Glomerular endothelial cell (primary cell): ENCODE measurements at places on chromosomes 5 and 9.
A peak's percentile ranks its signal among the peaks of the same experiment; 100 is the strongest.

- no peak for DNase-seq
These were observed 33.9 kb downstream of the OLFML2A start for GRCh38 chr9:124810663-124811355.

- DNase-seq: peak; percentile 3
These were observed 26.6 kb downstream of the AK3 start for GRCh38 chr9:4714266-4715016.

DNA sequence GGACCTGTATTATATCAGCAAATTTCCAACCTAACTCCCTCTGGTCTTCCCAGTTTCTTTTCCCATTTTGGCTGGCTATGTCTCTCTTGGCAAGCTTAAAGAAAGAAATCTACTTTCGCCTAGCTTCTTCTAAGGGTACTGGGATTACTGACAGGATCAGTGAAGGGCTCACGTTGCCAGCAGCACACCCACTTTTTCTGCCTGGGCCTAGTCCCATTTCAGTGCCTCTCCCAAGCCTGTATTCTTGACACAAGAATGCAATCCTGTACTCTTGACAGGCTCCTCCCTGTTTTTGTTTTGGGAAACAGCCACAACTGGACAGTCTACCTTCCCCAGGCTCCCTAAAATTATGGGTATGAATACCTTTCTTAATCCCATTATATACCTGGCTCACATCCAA is 170.5 kb downstream of the EPB41L4A start:
- DNase-seq: no peak

DNA sequence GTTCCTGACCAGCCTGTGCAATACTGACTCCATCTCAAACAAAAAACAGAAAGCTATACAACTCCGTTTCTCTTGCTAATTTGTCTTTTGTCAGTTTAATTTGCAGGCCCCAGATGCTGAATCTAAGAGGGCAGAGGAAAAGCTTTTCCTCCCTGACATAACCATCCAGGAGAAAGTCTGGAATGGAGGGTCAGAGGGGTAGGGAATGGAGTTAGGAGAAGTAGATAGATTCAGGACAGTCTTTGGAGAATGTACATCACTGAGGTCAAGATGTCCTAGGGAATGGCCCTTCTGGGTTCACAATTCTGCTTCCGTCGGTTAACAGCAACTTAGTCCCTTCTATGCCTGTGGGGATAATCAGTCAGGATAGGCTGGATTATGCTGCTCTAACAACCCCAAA is 6.6 kb upstream of the SQSTM1 start:
- no peak for DNase-seq

GRCh38 chr9:108903420-108904103 is 30.4 kb downstream of the ELP1 start:
- no peak for DNase-seq

- no peak for DNase-seq
These were observed 130.0 kb downstream of the LHFPL2 start for GRCh38 chr5:78518365-78519197.

- no peak for DNase-seq
These were observed 43.4 kb downstream of the IRF1 start for GRCh38 chr5:132447196-132447595.

- DNase-seq: no peak
These were observed 417.0 kb downstream of the ARHGEF28 start for GRCh38 chr5:74042959-74043358.

GRCh38 chr9:126261584-126262356 is 64.9 kb upstream of the MVB12B start:
- no peak for DNase-seq

GRCh38 chr9:111114486-111114885 is 76.2 kb upstream of the LPAR1 start:
- no peak for DNase-seq

DNA sequence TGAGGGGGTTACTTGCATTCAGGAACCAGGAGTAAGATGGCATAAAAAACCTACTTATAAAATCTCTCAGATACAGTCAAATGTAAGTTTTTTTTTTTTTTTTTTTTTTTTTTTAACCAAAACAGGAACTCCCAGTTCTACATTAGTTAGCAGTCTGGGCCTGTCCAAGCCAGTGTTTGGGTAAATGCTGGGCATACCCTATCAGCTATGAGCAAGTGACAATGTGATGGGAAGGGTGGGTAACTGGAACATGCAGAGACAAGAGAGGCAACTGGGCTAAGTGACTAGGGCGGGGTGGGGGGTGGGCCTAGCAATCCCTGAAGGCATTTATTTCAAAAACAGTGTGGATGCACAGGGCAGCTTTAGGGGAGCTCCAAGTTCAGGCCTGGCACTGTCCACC is 2.3 kb downstream of the NMRK1 start:
- DNase-seq: no peak

GRCh38 chr5:142244440-142244839 is 80.4 kb downstream of the SPRY4 start:
- DNase-seq: no peak

- DNase-seq: no peak
These were observed 104.2 kb upstream of the PANK3 start for GRCh38 chr5:168683247-168683926.

GRCh38 chr5:18323891-18324290 is 689.6 kb downstream of the TAF11L14 start:
- no peak for DNase-seq

DNA sequence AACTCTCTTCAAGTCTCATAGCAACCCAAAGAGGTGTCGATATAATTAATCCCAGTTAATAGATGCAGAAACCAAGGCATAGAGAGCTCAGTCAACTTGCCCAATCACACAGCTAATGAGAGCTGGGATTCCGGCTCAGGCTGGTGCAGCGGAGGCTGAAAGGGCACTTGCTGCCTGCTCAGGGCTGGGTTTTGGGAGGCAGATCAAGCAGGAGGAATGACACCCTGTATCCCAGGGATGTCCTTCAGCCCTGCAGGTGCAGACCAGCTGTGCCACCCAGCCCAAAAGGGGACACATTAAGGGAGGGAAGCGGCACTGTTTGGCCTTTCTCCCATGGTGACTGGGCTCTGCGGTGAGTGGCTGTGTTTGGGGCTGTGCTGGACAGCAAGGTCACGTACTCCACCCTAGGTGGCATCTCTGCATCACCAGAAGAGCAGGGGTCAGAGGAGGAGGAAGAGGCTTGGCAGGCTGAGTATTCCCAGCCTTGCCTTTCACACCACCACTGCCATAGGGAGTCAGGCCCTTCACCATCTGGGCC is 124.1 kb downstream of the MVB12B start:
- no peak for DNase-seq

- DNase-seq: no peak
These were observed 599 bp downstream of the NMRK1 start for GRCh38 chr9:75087289-75087823.

DNA sequence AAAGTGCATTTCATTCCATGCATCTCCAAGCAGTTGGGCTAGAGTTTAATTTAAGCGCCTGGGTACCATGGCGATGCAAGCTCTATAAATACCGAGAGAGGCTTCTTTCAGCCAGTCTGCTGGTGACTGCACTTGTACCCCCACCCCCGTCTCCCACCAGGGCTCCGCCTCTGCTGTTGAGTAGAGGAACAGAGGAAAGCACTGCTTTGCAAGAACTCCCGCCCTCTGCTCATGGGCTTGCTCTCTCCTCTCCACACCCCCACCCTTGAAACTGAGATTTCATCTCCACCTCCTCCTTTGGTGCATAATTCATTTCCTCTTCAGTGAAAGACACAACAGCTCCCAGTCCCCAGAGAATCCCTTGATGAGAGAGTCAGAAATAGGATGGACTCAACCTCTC is 5.1 kb upstream of the WWC1 start:
- DNase-seq: no peak

DNA sequence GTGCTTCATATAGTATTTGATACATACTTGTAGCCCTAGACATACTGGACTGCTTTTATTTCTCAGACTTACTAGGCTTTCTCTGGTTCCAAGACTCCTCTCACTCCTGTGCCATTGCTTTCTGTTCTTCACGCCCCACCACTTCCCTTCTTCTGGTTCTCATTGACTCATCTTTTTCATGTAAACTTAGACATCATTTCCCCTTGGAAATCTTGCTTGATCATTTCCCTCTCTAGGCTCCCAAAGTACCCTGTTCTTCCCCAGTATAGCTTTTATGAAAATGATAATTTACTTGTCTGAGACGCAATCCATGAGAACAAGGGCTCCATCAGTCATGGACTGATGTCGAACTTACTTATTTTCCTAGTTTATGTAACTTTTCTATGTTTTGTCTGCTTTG is 83.5 kb downstream of the TLR4 start:
- no peak for DNase-seq

- no peak for DNase-seq
These were observed 53.5 kb downstream of the BNC2 start for GRCh38 chr9:16817002-16817401.

DNA sequence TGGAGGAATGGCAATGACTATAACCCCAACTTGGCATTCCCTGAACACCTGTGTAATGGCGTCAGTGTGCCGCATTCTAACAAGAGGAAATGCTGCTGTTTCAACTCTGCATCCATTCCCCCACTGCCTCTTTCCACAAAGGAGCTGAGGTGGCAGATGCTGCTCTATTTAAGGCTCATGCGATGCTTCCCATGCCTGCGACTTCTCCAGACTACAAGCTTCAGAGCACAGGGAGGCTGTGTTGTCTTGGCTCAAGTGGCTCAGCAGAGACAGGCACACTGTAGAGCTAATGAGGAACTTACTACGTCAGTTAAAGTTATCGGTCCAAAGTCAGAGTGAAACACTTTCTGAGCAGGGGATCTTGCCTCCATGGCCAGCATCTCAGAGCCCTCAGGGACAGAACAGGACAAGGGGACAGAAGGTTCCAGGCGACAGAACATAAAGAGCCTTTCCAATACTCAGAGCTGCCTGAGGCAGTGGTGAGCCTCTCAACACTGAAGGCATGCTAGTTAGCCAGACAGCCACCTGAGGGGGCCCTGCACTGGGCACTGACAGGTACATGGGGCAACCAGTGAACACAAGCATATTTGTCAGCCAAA is 21.8 kb downstream of the TNIP1 start:
- no peak for DNase-seq

DNA sequence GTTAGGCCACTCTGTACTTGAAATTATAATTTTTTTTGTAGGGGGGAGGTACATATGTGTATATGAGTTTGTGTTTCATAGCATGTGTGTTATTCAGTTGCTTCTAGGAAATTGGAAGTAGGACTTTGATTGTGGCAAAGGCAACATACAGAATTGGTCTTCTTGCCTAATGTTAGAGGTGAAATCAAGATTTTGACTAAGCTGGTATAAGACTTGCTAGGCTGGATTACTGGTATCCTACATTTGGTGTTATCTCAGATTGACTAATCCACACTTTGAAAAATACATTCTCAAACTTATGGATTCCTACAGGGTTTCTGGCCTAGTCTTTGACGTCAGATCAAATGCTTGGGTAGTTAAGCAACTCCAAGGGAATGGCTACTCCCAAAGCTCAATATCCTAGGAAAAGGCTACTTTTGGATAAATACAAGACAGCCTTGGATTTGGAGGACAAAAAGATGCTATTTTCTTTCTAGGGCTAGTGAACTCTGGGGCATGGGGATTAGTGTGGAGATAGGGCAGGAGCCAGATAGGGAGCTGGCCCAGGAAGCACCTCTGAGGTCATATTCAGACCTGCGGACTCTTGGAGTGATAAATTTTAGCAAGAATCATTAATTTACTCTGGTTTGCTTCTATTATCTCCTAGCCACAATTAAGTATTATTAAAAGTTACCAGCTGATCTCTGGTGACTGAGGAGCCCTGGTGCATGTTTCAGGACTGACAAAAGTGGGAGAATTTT is 144.0 kb upstream of the RPS23 start:
- DNase-seq: no peak
